Activated CD8-positive, alpha-beta T cell treated with anti-CD3 and anti-CD28 coated beads for 36 hours (primary cell): ENCODE measurements at places on chromosomes 2 and 18.

DNA sequence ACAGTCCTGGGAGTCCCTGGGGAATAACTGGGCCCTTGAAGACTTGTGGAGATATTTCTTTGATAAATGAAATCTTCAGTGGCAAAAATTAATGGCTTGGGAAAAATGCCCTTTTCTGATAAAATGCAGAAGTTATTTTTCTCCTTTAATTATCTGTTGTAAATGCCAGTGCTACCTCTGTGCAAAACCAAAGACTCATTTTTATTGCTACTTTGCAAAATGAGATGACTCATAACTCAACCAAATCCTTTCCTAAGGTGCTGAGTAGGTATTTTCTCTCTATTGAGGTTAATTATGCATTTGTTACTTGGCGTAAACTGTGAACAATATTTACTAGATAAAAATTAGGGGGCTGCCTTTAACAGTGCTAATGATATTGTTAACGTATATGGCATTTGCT, 163.9 kb downstream of the DOK6 start:
- H3K27me3 ChIP-seq: peaks cover 4% of the 10 kb centered on the region
- H3K4me3 ChIP-seq: no peak overlapping the region
- no peak for DNase-seq
- no peaks in the 10 kb centered on the region for H3K4me1 ChIP-seq

GRCh38 chr2:190469771-190470170, 61.6 kb downstream of the MFSD6 start:
- H3K4me3 ChIP-seq: no peak overlapping the region
- peaks cover 46% of the 10 kb centered on the region for H3K36me3 ChIP-seq
- no peak for DNase-seq
- no peaks in the 10 kb centered on the region for H3K27me3 ChIP-seq
- peaks cover 41% of the 10 kb centered on the region for H3K4me1 ChIP-seq
- no peak overlapping the region for H3K27ac ChIP-seq

GRCh38 chr2:85435981-85436835, 17.7 kb downstream of the SH2D6 start:
- H3K27me3 ChIP-seq: no peaks in the 10 kb centered on the region
- peaks cover 30% of the 10 kb centered on the region for H3K4me1 ChIP-seq
- no peaks in the 10 kb centered on the region for H3K36me3 ChIP-seq

- H3K36me3 ChIP-seq: no peaks in the 10 kb centered on the region
- H3K27ac ChIP-seq: no peak overlapping the region
- DNase-seq: no peak
- no peaks in the 10 kb centered on the region for H3K4me1 ChIP-seq
- H3K27me3 ChIP-seq: no peaks in the 10 kb centered on the region
These were observed 309.8 kb downstream of the ERBB4 start for GRCh38 chr2:212228743-212229171.

- no peak overlapping the region for H3K27ac ChIP-seq
- peak; percentile 42 for DNase-seq
- no peaks in the 10 kb centered on the region for H3K27me3 ChIP-seq
These were observed 323.2 kb downstream of the PLCL1 start for GRCh38 chr2:198127627-198128026.

DNA sequence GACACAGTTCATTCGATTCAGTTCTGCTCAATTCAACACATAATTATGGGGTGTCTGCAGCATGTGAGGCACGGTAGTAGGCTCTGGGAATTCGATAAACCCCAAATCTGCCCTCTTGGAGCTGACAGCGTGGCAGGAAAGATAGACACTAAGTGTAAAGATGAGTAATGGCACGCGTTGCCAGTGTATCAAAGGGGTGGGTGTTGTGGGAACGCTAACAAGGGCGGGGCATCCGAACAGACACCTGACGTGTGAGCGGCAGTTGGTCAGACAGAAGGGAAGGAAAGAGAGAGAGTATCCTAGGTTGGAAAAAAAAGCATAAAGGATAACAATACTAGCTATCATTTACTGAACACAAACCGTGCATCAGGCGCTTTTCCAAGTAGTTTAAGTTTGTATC, 125.7 kb upstream of the HAAO start:
- DNase-seq: no peak
- H3K27ac ChIP-seq: no peak overlapping the region
- H3K4me1 ChIP-seq: peaks cover 9% of the 10 kb centered on the region
- H3K36me3 ChIP-seq: no peaks in the 10 kb centered on the region
- no peaks in the 10 kb centered on the region for H3K27me3 ChIP-seq

DNA sequence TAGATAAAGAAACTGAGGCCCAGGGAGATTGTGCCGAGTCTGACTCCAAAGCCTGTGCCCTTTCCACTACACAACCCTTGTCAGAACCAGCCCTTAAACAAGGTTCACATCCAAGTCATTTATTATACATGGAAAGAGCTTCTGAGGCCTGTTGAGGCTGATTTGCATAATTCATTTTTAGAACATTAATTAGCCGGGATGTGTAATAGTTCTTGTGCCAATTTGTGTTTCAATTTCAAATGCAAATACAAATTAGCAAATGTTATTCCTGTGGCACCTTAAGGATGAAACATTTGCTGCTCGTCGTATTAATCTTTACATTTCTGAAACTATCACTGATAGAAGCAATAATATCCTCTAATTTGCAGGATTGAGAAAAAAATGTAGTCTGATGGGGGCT, 174.9 kb downstream of the MYCN start:
- no peaks in the 10 kb centered on the region for H3K27me3 ChIP-seq
- no peaks in the 10 kb centered on the region for H3K36me3 ChIP-seq
- no peaks in the 10 kb centered on the region for H3K4me1 ChIP-seq
- no peak overlapping the region for H3K4me3 ChIP-seq

DNA sequence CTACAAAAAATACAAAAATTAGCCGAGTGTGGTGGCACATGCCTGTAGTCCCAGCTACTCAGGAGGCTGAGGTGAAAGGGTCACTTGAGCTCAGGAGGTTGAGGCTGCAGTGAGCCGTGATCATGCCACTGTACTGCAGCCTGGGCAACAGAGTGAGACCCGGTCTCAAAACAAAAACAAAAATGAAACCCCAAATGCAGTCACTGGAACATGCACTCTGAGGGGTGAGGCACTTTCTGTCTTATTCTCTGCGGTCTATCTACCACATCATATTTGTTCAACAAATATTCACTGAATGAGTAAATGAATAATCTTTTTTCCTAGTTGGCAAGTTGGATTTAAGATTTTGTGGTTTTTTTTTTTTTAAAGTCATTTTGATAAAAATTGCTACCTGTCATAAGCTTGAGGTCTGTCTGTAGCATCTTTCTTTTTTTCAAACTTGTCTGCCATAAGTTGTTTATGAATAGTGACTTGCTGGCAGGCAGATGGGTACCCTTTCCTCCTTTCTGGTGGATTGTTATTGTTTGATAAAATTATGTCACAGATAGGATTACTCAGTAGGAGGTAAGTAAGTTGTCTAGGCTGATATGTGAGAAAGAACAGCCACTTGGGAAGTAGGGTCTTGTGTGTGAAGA, 11.8 kb downstream of the CHRNA1 start:
- H3K27me3 ChIP-seq: no peaks in the 10 kb centered on the region
- peak; percentile 52 for DNase-seq
- H3K27ac ChIP-seq: peak overlapping the region; percentile 68
- peaks cover 42% of the 10 kb centered on the region for H3K4me1 ChIP-seq

DNA sequence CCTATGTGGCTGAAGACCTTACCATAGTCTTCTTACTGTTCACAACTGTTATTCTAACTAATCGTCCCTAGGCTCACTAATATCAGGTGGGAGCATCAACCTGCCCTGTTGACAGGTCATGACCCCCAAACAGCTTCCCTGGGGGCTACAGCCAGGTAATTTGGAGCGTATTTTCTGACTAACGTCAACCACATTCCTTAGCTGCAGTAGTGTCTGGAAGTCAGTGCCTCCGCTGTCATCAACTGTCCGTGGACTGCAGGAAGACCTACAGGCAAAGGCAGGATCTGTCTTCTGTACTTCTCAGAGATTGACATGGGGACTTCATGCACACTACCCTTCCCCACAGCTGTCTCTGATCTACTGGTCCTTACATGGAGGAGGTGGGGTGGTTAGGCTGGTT, 456.9 kb downstream of the BCL11A start:
- H3K36me3 ChIP-seq: no peaks in the 10 kb centered on the region
- no peak overlapping the region for H3K27ac ChIP-seq
- H3K4me1 ChIP-seq: no peaks in the 10 kb centered on the region
- DNase-seq: no peak

DNA sequence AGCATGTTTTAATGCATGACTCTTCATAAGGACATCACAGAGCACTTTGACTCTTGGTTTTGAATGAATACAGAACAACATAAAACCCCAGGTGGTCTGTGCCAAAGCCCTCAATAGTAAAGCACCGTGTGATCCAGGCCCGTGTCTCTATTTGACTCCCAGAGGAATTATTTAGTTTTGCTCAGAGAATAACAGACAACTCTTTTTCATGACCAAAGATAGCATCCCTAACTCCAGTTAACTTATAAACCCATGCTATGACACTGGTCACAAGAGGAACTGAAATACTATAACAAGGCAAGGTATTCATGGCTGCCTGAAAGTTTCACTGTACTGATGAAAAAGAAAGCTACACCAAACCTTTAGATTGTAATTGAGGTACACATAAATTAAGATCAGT, 128.4 kb downstream of the IKZF2 start:
- H3K27ac ChIP-seq: peak overlapping the region; percentile 68
- peaks cover 4% of the 10 kb centered on the region for H3K27me3 ChIP-seq
- H3K36me3 ChIP-seq: peaks cover 12% of the 10 kb centered on the region
- peaks cover 30% of the 10 kb centered on the region for H3K4me1 ChIP-seq

- no peaks in the 10 kb centered on the region for H3K27me3 ChIP-seq
- H3K4me1 ChIP-seq: no peaks in the 10 kb centered on the region
- no peak overlapping the region for H3K4me3 ChIP-seq
- no peak overlapping the region for H3K27ac ChIP-seq
- no peaks in the 10 kb centered on the region for H3K36me3 ChIP-seq
These were observed 280.9 kb downstream of the PTPRM start for GRCh38 chr18:7848054-7848412.

DNA sequence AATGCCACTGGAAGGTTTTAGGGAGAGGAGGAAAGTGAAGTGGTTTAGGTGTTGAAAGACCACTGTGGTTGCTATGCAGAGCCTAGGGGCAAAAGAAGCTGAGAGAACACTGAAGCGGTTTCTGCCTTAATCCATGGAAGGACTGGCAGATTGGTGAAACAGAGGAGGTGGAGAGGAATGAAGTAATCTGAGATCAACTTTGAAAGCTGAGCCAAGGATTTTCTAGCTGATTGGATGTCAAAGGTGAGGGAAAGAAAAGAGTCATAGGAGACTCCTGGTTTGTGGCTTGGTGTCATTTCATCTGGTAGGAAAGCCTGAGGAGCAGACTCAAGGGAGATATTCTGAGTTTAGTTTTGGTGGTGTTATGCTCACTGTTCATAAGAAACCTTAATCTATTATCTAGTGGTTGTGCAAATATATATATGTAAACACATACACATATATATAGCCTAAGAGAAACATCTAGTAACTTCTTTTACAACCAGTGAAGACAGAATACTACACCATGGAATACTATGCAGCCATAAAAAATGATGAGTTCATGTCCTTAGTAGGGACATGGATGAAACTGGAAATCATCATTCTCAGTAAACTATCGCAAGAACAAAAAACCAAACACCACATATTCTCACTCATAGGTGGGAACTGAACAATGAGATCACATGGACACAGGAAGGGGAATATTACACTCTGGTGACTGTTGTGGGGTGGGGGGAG, 134.1 kb upstream of the CREB1 start:
- peaks cover 9% of the 10 kb centered on the region for H3K4me1 ChIP-seq
- no peaks in the 10 kb centered on the region for H3K36me3 ChIP-seq
- H3K27ac ChIP-seq: no peak overlapping the region
- H3K27me3 ChIP-seq: peaks cover 4% of the 10 kb centered on the region
- no peak for DNase-seq
- no peak overlapping the region for H3K4me3 ChIP-seq

DNA sequence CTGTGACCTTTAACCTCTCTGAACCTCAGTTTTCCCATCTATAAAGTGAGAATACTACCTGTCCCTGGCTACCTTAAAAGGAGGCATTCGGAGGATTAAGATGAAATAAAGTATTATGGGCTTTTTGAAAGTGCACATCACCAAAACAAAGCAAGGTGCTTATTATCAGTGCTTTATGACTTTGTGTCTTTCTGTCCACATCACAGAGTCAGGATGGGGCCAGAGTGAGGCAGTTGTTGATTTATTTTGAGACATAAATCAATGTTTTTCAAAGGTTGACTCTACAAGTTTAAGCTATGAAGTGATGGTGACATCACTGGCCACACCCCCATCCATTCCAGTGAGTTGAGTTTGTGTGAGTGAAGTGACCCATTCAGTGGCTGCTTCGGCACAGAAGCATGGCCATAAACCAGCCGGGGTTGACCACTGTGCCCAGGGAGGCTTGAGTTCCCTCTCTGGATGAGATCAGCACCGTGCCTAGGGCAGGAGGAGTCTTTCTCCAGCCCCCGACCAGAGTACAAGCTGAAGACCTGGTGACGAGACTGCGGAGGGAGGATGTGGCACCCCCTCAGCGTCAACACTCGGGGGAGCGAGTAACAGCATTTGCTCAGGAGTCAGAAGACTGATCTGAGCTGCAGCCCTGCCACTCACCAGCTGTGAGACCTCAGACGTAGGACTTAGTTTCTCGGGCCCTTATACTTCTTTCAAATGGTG, 89.0 kb upstream of the PPP1CB start:
- H3K4me3 ChIP-seq: no peak overlapping the region
- no peak overlapping the region for H3K27ac ChIP-seq
- no peak for DNase-seq

GRCh38 chr18:75204269-75204731, 4.6 kb downstream of the PTGR3 start:
- no peak overlapping the region for H3K4me3 ChIP-seq
- peaks cover 12% of the 10 kb centered on the region for H3K36me3 ChIP-seq
- DNase-seq: no peak

DNA sequence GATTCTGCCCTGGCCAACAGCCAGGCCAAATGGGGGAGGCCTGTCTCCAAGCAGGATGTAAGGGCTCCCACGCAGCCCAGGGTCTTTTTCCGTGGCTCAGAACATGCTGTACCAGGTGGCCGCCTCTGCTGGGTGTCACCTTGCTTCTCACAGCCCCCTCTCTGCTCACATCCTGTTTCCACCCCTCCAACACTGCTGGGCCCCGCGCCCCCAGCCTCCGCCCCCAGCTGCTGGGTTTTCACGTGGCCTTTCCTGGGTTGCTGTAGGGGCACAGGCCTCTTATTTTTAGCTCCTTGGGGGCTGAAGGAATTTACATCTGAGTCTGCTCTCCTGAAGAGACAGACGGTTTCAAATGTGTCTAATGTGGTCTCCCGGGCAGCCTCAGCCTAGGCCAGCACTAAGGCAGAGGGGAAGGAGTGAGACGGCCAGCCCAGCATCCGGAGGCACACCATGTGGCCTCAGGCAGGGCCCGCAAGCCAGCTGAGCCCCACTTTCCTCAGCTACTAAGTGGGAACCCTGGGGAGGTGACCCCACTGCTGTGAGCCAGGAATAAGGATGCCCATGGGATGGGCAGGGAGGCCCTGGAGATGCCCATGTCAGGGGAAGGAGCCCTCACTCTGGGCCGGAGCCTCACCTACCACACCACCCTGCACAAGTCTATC, 18.7 kb upstream of the DUSP2 start:
- peak overlapping the region; percentile 81 for H3K4me3 ChIP-seq
- peak overlapping the region; percentile 99 for H3K27ac ChIP-seq
